ENCODE measurements at places on chromosomes 13 and 19.

GRCh38 chr19:49672131-49672919 lies 4.7 kb upstream of the PRMT1 start:
- peak overlapping the region; percentile 30 for H3K4me3 ChIP-seq
- H3K27ac ChIP-seq: peak overlapping the region; percentile 52
- no peaks in the 10 kb centered on the region for H3K4me1 ChIP-seq
- no peaks in the 10 kb centered on the region for H3K27me3 ChIP-seq
- DNase-seq: no peak
- H3K36me3 ChIP-seq: peaks cover 14% of the 10 kb centered on the region

DNA sequence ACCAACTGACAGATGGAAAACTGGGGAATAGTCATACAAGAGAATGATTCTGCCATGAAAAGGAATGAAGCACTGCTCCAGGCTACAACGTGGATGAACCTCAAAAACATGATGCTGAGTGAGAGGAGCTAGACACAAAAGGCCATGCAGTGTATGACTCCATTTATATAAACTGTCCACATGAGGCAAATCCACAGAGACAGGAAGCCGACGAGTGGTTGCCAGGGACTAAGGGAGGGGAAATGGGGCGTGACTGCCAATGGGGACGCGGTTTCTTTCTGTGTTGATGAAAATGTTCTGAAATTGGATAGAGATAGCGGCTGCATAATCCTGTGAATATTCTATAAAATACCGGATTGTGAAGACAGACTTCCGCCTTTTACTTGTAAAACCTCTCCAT lies 10.2 kb downstream of the SMIM7 start:
- H3K36me3 ChIP-seq: peaks cover 52% of the 10 kb centered on the region
- DNase-seq: no peak
- H3K4me3 ChIP-seq: no peak overlapping the region
- H3K27ac ChIP-seq: no peak overlapping the region
- H3K4me1 ChIP-seq: no peaks in the 10 kb centered on the region
- no peaks in the 10 kb centered on the region for H3K27me3 ChIP-seq

DNA sequence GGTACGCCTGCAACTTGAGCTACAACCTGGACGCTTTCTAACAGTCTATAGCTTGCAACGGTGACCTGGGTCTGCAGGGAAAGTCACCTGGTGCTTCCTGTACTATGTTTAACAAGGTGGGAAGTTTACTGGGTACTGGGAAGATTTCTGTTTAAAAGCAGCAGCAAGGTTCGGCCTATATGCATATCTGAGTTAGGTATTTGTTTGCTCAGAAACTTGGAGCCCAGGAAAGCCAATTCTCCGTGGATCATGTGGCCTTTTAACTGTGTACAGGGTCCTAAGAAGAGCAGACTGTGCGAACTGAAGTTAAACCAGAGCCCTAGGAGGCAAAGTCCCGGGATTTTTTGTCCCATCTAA lies 103.1 kb downstream of the STK24 start:
- no peak for DNase-seq
- H3K4me3 ChIP-seq: no peak overlapping the region

- H3K4me1 ChIP-seq: peaks cover 15% of the 10 kb centered on the region
- no peaks in the 10 kb centered on the region for H3K27me3 ChIP-seq
- H3K4me3 ChIP-seq: peak overlapping the region; percentile 93
- H3K36me3 ChIP-seq: peaks cover 54% of the 10 kb centered on the region
Measured at GRCh38 chr13:99983499-99984401, 2.2 kb downstream of the ZIC2 start.

DNA sequence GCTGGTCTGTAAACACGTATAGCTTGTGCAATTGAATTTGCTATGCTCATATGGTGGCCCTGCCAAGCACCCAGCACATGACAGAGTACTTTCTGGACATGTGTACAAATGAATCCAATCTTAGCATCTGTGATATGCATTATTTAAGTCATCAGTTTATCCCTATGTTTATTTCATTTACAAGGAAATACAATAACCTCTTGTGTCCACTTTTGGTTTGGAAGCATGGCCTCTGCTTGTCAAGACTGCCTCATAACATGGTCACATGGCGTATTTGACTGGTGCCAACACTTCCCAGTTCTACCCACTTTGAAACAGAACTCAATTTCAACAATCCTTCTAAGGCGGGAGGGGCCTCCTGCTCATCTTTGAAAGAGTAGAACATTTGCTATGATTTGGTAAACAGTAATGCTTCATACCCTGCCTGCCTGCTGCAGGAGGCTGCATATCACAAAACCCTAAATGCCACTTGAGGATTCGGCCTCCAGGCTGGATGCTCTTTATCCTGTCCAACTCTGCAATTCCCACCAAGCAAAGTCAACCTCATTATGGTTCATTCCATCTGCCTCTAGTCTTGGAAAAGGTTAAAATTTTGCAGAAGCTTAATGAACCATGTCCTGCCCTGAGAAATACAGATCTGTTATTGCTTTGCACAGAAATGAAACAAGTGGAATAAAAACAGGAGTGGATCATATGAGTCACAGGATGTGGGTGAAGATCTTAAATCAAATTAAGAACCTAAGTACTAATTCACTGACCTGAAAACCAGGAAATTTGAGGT lies 151.3 kb downstream of the CYSLTR2 start:
- H3K27ac ChIP-seq: no peak overlapping the region
- no peak for DNase-seq
- H3K27me3 ChIP-seq: no peaks in the 10 kb centered on the region

Data from neuronal stem cell (in vitro differentiated cells).